Stimulated activated CD4-positive, alpha-beta T cell treated with anti-CD3 and anti-CD28 coated beads, Interleukin-12 subunit alpha, Interleukin-12 subunit beta, amount 100 ng/mL, for 24 hours (primary cell): ENCODE measurements at places on chromosomes 3 and 15.

- no peak for DNase-seq
Measured at GRCh38 chr3:5675319-5675718, 487.8 kb downstream of the EDEM1 start.

DNA sequence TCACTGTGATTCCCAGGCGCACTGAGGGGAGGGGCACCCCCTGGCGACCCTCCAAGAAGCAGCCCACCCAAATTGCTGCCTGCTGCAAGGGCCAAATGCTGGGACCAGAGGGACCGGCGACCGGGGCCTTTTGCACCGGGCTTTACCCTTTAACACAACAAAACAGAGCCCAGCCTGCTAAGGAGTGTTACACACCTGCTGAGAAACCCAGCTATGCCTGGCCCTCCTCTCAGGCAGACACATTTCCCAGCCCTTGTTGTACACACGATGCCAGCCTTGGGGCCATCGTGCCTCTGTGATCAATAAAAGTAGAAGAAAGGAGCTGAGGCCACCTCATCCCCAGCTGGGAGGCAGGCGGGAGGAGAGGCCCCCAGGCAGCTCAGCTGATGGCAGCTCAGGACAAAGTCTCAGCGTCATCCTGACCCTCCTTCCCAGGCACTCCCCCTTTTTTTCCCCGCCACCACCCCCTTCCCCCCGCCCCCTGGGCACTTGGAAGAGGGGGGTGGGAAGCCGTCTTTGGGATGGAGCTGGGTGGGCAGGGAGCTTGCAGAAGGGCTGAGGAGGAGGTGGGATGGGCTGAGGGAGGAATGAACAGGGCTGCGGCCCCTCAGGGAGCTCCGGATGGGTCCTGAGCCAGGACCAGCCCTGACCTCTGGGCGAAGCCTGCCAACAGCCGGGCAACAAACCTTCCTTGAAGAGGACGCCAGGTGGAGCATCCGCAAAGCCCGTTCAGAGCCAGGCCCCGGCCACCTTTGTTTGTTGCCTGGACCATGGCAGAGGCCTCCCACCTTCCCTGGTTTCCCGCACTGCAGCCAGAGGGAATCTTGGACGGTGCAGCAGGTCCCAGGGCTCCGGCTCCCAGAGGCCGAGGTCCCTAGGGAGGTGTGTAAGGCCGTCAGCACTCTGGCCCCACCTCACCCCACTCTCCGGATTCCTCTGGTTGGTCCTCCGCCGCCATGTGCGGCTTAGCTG lies 45.9 kb upstream of the SEC61A1 start:
- DNase-seq = no peak

- no peak for DNase-seq
Measured at GRCh38 chr15:71526060-71526820, 284.1 kb upstream of the NR2E3 start.

- no peak for DNase-seq
Measured at GRCh38 chr15:39554746-39555387, 26.0 kb upstream of the THBS1 start.

- no peak for DNase-seq
Measured at GRCh38 chr15:80328496-80328895, 75.7 kb upstream of the ARNT2 start.

GRCh38 chr3:61736506-61736905 lies 175.1 kb downstream of the PTPRG start:
- no peak for DNase-seq

- DNase-seq = no peak
Measured at GRCh38 chr3:58994746-58995330, 55.0 kb downstream of the CFAP20DC start.

- no peak for DNase-seq
Measured at GRCh38 chr3:46585799-46586693, 19.9 kb upstream of the LRRC2 start.

GRCh38 chr3:104676241-104676640 lies 690.5 kb upstream of the ALCAM start:
- no peak for DNase-seq

- DNase-seq = no peak
Measured at GRCh38 chr3:65230261-65231139, 542.7 kb upstream of the ADAMTS9 start.

DNA sequence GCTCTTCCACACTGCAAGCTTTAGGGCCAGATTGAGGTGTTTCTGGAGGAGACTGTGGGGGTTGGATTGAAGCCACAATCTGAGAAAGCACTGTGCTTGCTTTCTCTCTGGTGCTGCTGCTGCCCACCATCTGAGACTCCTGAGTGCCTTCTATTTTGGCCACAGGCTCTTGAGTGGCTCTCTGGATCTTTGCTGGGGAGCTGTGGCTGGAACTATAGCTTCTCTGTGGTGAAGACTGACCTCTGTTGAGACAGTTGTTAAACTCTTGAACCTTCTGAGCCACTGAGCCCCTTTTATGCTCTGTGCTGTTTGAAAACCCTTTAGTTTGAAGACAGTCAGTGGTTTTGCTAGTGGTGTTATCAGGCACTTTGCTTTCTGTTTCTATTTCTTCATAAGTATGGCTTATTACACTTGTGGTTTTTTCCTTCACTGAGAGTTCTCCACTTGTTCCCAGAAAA lies 108.7 kb upstream of the TSPAN3 start:
- DNase-seq = no peak

- no peak for DNase-seq
Measured at GRCh38 chr15:64909546-64909945, 2.2 kb upstream of the ANKDD1A start.

DNA sequence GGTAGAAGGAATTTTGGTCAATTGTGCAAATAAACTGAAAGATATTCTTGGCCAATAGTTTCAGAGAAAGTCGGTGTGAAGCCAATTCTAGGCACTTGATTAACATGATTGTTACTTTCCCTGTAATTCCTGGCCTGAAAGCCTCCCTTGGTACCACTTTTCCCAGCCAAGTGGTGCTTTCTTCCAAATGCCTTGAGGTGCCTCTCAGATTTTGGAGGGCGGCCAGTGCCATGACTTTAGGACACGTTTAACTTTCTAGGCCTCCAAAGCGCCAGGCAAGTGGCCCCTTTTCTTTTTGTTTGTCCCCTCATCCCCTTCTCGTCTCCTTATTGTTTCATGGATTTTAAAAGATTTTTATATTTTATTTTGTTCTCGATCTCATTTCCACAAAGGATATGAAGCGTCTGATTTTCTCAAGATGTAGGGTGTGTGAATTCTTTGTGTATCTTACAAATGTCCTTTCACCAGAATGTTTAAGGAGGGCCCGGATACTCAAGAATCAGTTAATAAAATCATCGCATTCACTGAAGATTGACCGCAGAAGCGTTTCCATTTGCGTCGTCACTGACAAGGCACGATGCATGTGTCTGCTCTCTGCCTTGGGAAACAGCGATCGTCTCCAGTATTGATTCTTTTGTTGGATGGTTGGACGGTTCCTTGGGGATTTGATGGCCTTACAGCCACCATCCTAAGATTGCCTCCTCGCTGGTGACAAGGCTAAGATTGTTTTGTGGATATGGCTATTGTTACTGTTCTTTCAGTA lies 87.8 kb downstream of the ASB7 start:
- no peak for DNase-seq

DNA sequence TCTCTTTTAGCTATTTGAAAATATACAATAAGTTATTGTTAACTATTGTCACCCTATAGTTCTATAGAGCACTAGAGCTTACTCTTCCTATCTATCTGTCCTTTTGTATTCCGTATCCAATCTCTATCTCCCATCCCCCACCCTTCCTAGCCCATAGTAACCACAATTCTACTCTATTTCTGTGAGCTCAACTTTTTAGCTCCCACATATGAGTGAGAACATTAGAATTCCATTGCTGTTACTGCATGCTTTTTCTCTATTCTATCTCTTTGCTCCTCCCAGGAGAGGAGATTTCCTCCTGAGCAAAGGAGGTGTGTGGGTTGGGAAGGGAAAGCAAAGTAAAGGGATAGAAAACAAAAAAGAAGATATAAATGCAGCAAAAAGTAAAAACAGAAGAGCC lies 105.6 kb upstream of the SLC4A7 start:
- DNase-seq = no peak

DNA sequence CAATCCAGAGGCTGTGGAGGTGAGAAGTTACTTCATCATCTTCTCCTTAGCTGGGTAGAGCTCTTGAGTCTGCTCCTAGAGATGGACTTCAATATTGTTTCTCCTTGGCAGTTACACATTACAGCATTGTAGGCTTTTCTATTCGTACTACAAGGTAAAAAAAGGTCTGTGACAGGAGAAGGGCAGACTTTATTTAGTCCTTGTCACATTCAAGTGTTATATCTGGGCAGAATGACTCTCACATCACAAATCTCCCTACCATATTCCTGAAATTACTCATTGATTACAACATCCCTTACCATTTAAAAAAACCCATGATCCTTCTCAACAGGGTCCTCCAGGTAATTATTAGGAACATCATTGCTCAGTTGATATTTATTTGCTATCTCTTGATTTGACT lies 75.0 kb downstream of the AGBL1 start:
- DNase-seq = no peak
